Brain (organoid and tissue), 16 donors: ENCODE measurements at places on chromosomes 4 and X.

DNA sequence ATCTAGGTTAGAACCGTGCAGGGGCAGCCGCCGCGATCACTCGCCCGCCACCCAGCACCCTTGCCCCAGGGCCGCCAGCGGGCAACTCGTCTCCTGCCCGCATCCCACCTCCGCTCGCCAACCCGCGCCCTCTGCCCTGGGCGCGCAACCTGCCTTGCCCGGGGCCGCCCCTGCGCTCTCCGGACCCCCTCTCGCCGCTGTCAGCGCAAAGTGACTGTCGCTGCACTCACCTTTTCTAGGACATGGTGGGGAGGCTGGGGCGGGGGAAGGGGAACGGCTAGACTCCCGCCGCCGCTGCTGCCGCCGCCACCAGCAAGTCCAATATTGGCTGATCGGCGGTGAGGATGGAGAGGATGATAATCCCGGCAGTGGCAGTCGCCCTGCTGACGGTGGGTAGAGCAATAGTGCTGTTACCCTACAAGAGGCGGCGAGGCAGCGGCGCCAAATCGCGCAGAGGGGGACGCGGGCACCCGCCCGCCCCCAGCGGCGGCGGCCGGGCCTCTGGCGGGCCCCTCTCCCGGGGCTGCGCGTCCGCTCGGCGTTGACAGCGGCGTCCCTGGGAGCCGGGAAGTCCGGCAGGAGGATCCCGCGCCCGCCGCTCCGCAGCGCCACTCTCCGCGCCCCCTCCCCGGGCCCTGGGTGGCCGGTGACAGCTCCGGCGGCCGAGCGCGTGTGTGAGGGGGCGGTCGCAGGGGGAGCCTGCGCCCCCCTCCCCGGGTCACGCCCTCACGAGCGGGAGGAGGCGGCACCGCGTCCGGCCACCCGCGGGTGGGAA is 2.3 kb upstream of the NR3C2 start:
- peak; percentile 22 for DNase-seq

- DNase-seq, result peak; percentile 82
Observed at GRCh38 chrX:149962859-149963757, 24.8 kb upstream of the EOLA2 start.

DNA sequence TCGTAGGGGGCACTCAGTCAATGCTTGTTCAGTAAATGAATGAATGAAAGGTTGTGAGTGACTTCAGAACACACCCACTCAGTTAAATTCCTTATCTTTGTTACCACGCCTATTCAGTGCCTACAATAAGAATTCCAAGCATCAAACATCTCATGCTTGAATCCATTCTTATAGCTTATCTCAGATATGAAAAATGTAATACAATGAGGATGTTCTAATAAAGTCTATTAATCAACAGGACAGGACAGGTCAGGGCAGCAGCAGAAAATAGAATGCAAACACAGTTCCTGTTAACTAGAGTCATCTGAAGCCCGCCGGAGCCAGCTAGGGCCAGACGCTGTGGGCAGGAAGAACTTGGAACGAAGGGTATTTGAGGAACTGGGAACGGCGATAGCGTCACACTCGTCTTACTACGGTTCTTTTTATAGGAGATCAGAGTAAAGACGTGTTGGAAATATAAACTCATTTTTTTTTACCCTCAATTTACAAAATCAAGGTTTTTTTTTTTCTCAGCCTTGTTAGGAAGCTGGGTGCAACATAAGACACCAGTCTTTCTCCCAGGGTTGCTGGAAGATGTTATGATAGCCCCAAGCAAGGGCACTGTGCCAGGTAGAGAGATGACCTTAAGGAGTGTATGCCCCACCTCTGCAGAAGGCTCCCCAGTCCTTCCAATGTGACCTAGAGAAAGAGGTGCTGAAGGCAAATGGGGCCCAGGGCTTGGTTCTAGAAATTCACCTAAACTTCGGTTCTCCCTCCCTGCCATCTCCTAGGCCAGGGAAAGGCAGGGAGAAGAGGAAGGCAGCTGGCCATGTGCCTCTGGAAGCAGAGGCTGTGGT is 48.3 kb downstream of the SEL1L3 start:
- peak; percentile 94 for DNase-seq

GRCh38 chr4:1871471-1872021 is 353 bp downstream of the NSD2 start:
- DNase-seq, result peak; percentile 36

DNA sequence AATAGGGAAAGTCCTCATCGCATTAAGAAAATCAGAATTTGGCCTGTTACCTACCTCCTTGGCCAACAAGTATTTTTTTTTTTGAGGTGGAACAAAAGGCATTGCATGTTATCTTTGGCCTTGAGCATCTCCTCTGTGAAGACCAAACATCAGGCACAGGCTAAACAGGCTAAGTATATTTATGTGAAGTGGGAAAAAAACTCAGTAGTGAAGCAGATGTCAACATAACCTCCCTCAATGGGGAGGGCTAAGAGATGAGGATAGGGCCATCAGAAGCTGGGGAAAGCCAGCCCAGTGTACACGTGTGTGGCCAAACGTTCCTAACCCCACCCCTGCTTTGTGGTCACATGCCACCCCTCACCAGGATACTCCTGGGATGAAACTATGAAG is 102.5 kb downstream of the FNIP2 start:
- no peak for DNase-seq

DNA sequence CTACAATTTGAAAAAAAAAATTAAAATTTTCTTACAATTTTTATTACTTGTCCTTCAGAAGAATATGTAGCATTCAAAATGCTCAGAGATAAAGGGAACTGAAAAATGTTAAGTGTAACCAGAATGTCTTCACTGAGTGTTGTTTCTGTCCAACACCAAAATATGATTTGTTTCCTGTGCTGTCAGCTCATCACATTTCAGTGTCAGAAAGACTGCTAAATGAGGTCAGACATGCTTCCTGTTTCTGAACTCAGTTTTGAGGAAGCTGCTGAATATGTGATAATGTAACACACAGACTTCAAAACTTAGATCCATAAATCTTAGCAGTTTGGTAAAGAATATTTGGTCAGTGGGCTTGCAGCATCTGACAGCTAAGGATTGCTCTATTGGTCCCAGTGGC is 1849.7 kb downstream of the PCDH7 start:
- DNase-seq, result no peak

DNA sequence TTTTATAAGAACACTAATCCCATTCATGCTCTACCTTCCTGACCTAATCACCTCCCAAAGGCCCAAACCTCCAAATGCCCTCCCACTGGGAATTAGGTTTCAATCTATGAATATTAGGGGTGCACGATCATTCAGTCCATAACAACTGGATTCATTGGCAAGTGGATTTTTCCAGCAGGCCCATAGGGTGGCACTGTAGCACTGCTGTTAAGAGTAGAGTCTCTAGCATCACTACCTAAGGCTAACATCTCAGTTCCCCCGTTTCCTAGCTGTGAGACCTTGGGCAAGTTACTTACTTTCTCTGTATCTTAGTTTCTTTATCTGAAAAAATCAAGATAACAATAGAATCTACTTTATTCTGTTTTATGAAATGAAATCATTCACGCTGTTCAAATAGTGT is 315.8 kb downstream of the STIM2 start:
- peak; percentile 71 for DNase-seq

DNA sequence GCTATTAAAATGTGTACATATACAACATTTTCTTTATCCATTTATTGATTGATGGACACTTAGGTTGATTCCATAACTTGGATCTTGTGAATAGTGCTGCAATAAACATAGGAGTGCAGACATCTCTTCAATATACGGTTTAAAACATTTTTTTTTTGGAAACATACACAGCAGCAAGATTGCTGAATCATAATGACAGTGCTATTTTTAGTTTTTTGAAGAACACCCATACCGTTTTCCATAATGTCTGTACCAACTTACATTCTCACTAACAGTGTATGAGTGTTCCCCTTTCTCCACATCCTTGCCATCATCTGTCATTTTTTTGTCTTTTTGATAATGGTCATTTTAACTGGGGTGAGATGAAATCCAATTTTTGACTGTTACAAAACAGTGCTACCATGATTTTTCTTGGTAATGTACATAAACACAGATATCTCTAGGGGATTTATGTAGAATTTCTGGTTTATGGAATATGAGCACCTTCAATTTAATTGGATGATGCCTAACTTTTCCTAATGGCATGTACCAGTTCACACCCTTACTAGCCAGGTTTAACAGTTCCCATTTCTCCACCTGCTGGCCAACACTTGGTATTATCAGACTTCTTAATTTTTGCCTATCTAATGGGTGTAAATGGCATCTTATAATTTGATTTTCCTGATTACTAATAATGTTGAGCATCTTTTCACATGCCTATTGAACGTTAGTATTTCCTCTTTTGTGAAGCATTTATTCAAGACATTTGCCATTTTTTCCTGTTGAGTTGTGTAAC is 21.0 kb upstream of the TMSB15B start:
- DNase-seq, result peak; percentile 8
